ENCODE measurements at places on chromosomes 3 and 15.

GRCh38 chr3:160929595-160929994 lies 173.6 kb downstream of the PPM1L start:
- no peak for DNase-seq

DNA sequence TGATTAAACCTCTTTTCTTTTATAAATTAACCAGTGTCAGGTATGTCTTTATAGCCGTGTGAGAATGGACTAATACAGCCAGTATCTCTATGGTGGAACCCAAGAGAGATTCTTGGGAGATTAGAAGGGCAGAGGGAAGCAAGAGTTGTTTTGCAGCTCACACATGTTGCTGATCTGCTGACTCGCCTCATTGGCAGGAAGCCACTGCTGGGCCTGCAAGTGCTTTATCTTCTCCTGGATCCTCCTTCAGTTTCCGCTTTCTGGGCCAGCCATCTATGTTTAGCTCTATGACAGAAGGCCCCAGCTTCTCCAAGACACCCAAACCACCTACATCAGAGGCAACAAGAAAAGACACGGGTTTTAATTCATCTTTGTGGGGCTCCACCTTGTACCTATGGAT lies 23.4 kb upstream of the GALNT15 start:
- DNase-seq, result no peak

DNA sequence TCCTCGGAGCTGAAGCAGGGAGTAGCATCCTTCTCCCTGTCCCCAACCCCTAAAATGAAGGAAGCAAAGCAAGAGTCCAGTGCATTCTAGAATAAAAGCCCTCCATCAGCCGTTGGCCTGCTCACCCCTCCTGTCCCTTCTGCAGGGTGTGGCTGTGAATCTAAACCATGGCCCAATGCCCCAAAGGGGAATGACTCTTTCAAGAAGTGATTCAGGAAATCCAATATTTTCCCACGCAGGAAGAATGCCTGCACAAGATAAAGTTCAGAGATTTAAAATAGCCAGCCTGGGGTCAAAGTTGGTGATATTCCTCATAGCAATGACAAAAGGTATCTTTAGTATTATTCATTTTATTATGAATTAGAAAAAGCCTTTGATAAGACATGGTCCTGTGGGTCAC lies 38.5 kb downstream of the SLCO2A1 start:
- no peak for DNase-seq

DNA sequence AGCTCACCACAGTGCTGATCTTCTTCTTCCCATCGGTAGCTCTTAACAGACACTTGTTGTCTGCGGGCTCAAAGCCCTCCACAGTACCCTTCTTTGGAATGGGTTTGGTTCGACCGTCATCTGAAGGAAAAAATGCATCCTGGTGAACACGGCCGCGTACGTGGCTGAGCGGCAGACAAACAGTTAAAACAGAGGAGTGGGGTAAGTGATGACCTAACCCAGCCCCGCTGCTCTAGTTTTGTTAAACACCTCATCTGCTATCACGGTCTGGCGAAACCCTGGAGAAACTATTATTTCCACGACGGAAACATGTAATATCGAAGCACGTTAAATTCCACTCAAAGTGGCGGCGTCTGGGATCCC lies 725 bp downstream of the SRP14 start:
- DNase-seq, result no peak

- no peak for DNase-seq
Observed at GRCh38 chr3:28056806-28057205, 184.6 kb upstream of the CMC1 start.

DNA sequence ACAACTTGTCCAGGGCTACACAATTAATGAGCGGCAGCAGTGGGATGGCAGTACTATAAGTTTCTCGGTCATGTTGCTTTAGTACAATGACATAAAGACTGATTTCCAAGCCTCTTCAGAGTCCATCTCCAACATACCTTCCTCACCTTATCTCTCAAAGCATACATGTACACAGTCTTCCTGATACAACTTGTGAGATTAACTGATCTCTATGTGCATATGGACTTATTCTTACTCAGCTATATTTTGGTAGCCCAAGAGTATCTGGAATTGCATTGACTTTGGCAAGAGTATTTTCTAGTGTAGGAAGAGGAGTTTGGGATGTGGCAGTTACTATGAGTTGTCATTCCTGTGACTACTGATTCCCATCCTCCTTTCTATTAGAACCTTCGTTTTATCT lies 575.0 kb downstream of the EDEM1 start:
- DNase-seq, result no peak

GRCh38 chr15:94293411-94294402 lies 62.3 kb downstream of the MCTP2 start:
- DNase-seq, result no peak

GRCh38 chr3:171206283-171206682 lies 179.8 kb upstream of the SLC2A2 start:
- DNase-seq, result no peak

GRCh38 chr15:76753771-76754170 lies 151.4 kb downstream of the SCAPER start:
- DNase-seq, result no peak

GRCh38 chr3:29092348-29092747 lies 188.5 kb upstream of the RBMS3 start:
- no peak for DNase-seq

DNA sequence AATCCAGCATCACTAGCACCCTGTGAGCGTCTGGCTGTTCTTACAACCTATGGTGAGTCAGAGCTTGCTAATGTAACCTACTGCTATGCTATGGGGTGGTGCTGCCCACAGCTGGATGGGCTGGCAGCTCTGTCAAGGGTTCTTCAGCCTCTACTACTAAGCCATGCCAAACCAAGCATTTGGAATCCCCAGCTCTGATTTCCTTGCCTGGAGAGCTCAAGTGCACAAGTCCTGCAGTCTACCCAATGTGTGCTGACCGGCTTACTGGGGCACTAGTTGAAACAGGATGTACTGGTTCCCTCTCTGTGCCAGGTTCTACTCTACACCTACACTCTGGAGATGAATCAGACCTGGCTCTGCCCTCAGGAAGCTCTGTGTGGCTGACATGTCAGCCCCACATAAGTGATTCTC lies 4.2 kb downstream of the TEX264 start:
- DNase-seq, result no peak

DNA sequence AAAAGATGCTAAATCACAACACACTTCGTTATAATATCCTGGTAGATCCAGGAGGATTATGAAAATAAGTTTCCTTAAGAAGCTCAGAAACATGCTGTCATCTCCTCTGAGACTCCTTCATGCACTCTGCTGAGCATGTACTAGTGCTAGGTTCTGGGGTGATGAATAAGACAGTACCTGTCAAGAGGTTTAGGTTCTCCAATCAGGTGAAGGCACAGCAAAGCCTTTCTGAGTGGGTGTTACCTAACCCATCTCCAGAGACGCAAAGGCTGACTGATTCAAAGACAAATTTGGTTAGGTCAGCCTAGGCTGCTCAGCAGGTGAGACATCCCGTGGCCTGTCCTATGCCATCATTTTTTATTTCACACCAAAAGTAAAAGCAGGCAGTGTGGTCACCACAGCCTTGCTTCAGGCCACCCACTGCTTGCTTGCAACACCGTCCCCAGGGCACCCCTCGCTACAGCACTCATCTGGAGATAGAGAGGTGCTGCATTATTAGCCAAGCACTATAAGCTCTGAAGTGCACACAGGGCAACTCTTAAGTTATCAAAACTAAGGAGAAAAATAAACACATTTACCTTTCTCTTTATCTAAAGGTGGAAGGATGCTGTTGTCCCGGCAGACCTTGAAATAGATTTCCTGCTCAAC lies 117.2 kb downstream of the TJP1 start:
- no peak for DNase-seq

DNA sequence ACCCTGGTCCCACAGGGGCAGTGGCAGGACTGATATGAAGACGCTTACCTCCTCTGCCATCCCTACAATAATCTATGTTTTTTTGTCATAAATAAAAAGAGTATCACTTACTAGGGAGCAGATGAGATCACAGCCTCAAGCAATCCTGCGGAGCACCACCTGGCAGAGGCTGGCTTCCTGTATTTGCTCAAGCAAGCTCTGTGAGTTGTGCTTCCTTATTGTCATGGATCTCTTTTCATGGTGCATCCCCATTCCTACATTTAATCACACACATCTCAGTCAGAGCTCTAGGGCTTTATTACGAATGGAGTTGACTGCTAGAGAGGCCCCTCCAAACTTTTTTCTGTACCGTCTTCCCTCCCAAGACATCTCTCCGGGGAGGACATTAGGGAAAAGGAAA lies 186.0 kb downstream of the UBE2E2 start:
- DNase-seq, result no peak

DNA sequence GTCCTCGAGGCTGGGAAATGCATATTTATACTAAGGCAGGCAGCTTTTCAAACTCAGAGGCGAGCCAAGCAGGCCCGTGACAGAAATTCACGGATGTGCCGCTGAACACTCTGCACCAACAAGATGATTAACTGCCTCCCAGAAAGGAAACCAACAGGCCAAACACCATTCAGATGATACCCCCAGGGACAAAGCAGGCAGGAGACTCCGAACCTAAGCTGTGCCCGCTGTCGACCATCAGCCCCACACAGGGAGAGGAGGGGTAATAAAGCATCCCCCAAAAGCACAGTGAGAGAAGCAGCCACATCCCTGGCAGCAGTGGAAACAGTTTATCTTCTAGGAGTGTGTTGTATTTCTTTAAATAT lies 31.8 kb downstream of the ADAMTS17 start:
- no peak for DNase-seq

GRCh38 chr15:93479715-93480114 lies 390.7 kb upstream of the RGMA start:
- DNase-seq, result no peak

DNA sequence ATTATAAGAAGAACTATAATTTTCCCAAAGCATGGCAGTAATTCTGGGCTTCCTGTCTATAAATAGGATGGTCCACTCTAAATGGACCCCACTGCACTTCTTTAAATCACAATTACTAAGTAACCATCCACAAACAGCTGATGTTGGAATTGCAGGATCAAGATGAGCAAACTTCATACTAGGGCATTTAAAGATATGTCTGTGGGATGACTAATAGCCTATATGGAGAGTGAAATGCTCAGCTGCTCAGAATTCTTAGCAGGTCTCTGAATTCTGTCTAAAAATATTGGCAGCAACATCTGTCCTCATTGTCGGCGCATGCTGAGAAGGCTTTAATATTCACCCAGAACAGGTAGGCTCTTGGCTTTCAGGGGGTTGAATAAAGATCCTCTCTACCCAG lies 140.4 kb downstream of the SATB1 start:
- no peak for DNase-seq

- DNase-seq, result no peak
Observed at GRCh38 chr3:177602601-177603147, 405.4 kb upstream of the TBL1XR1 start.

DNA sequence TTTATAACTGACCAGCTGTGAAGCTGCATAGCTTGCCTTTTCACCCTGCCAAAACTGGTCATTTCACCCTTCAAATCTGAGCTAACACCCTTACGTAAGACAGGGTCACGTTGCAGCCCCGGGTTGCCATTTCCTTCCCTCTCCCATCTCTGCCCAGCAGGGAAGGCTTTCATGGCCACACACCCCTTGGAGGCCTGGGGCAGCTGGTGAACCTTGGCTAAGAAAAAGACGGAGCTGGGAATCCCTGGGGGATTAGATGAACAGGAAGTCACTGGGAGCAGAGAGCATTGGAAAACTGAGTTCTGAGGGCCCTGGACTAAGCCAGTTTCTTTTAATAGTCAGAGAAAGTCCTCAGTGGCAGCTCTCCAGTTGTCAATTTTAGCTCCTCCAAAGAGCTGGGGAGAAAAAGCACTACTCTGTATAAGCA lies 67.8 kb downstream of the TTC23 start:
- no peak for DNase-seq

GRCh38 chr3:138493804-138494606 lies 59.6 kb downstream of the ESYT3 start:
- DNase-seq, result no peak

GRCh38 chr3:135041601-135042000 lies 246.5 kb downstream of the EPHB1 start:
- no peak for DNase-seq

GRCh38 chr15:67018026-67018425 lies 47.4 kb upstream of the SMAD3 start:
- DNase-seq, result no peak

DNA sequence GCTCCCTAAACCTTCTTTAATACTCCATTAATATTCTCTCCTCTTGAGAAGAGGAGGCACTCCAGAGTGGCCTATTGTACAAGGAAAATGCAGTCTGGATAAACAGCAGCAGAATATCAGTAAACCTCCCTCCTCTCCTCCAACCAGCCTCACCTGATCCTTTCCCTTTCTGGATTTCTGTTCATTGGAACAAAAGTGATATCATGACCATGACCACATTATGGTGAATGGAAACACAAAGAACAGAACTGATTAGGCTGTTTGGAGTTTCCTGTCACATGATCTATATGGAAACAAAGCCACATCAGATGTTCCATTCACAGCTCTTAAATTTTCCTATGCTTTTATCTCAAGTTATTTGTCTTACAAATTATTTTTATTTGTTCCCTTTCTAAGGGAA lies 14.6 kb downstream of the C2CD4B start:
- no peak for DNase-seq

DNA sequence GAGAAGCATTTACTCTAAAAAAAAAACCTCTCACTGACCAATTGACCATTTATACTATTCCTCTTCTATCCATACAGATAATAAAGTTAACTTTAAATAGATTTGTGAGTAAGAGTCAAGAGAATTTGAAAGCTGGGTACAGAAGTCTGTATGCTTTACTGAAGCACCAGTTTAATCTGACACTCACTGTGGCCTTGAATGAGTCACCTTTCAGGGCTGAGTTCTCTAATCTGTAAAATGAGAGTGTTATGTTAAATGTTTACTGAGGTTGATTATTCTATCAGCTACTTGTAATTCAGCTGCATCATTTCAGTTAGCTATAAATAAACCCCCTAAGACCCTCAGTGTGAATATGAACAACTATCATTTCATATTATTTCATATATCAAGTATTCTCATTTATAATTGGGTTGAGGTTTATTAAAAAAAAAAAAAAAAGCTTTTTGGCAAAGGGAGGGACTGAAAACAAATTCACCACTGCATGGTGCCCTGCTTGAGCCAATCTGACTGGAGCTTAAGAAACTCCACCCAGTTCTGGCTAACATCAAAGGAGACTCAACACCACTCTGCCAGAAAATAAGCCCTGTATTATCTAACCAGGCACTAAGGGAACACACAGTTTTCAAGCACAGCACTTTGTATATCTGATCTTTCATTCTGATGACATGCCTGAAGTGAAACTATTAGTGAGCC lies 2.8 kb downstream of the MAP4 start:
- no peak for DNase-seq
